ENCODE measurements at places on chromosomes 16 and 17.
A peak's percentile ranks its signal among the peaks of the same experiment; 100 is the strongest.

DNA sequence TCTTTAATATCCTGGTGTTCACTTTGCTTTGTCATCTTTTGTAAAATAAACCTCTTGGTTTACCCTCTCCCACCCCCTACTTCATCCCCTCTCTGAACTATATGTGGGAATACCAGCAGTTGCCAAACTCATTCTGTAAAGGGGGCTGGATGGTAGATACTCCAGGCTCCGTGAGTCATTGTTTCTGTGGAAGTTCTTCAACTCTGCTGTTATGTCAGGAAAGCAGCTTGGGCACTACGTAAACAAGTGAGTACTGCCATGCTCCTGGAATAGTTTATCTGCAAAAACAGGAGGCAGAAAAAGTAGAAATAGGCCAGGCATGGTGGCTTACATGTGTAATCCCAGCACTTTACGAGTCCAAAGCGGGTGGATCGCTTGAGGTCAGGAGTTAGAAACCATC is 17.6 kb downstream of the MVP start:
- no peak for DNase-seq

DNA sequence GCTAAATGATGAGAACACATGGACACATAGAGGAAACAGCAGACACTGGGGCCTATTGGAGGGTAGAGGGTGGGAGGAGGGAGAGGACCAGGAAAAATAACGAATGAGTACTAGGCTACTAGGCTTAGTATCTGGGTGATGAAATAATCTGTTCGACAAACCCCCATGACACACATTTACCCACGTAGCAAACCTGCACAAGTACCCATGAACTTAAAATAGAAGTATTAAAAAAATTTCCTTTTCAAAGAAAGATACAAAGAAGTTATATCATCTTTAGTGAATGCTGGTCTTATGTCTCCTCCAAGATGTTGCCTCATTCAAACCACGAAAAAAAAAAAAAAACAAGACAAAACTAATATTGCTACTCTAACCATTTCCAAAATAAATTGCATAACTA is 31.7 kb downstream of the MBTD1 start:
- DNase-seq: no peak

GRCh38 chr16:756428-756827 is 4.1 kb upstream of the MSLN start:
- DNase-seq: no peak

DNA sequence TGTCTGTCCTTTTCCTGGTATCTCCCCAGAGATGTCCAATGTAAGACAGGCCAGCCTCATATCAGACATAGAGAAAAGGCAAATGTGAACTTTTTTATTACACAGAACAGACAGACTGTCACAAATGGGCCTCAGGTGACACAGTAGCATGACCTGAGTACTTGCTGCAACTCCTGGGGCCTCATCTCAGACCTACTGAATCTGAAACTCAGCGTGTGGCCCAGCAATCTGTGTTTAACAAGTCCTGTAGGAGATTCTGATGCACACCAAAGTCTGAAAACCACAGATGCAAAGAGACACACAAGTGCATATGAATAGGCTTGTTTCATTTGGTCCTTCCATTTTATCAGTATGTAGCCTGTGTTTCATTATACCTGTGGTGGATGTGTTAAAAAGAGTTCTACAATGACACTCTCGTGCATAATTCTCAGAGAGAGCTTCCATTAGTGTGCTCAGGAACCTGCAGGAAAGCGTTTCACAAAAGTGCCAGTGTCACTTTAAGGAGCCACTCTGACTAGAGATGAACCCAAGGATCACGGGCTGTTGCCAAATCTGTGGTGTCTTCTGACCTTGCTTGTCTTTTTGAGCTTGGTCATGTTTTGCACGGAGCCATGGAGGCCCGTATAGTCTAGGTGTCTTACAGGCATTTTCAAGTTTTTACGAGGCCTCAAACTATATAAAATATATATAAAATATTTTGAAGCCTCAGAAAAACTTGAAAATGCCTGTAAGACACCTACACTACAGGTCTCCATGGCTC is 33.8 kb upstream of the NF1 start:
- no peak for DNase-seq

DNA sequence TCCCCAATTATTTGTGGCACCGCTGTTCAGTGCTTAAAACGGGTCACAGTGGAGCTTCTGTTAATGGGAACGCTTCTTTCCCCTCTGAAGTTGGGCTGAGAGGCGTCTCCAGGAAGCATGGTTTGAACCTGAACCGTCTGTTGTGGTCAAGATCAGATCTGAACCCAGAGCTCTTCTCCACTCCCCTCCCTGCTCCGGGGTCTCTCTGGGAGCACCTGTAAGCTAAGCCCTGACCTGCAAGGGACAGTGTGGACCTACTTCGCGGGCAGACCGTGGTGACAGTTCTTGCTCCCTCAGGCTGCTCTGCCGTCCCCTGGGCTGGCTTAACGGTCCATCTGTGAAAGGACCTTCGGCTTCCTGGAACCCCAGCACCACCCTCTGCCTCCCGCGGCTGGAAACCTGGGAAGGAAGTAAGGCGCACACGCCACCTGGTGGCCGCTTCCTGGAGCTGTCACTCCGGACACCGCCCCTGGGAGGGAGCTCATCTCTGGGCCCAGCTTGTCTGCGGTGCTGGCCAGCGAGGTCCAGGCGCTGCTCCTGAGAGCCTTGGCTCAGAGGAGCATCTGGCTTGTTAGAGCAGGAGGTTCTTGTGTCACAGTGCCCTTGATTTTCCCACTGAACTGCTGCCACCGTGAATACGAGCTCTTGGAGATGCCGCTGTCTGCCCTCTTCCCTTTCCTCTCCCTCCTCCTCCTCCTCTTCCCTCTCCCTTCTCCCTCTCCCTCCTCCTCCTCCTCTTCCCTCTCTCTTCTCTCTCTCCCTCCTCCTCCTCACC is 518.5 kb upstream of the EEF2KMT start:
- DNase-seq: no peak

- DNase-seq: no peak
These were observed 13.3 kb downstream of the SLC16A3 start for GRCh38 chr17:82241926-82242697.

GRCh38 chr17:39591958-39592954 is 15.5 kb downstream of the NEUROD2 start:
- no peak for DNase-seq

GRCh38 chr17:29621751-29622194 is 939 bp downstream of the CORO6 start:
- no peak for DNase-seq

DNA sequence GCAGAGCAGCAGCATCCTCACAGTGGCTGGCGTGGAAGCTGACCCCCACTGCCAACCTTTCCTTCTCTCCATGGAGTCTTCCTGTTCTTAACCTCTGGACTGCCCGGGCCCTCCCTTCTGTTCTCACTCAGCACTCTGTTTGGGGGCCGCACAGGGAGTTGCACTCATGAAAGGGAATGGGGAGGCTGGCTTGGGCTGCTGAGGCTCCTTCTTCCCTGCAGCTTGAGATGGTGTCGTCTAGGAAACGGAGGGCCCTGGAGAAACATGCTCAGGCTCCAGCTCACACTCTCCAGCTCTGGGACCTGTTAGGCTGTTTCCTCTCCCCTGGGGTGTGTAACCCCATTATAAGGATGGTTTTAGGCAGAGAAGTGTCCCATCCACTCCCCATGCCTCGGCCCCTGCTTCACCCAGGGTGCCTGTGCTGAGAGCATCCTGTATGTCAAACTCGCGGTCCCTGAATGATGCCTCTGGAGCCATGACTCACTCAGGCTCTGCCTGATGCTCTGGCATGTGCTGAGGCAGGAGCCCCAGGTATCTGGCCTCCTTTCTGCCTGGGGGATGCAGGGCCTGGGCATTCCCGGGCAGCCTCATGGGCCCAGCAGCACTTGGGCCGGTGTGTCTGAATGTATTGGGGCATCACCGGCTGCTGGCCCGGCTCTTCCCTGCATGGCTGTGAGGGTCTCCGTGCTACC is 18.9 kb downstream of the TMEM94 start:
- DNase-seq: no peak

DNA sequence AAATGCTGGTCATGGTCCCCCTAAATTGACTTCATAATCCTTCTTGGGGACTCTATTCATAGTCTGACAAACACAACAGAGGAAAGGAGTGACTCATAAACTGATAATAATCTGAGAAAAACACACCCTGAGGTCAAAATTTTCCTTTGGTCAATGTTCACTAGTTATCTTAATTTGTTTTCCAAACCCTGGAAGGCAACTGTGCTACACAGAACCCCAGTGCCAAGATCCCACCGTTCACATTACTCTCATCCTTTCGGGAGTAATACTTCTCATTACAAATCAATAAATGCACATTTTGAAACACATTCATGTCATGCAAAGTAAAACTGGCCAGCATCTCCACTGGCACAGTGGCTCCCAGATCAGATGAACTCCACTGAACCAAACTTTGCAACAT is 23.2 kb downstream of the COIL start:
- no peak for DNase-seq

DNA sequence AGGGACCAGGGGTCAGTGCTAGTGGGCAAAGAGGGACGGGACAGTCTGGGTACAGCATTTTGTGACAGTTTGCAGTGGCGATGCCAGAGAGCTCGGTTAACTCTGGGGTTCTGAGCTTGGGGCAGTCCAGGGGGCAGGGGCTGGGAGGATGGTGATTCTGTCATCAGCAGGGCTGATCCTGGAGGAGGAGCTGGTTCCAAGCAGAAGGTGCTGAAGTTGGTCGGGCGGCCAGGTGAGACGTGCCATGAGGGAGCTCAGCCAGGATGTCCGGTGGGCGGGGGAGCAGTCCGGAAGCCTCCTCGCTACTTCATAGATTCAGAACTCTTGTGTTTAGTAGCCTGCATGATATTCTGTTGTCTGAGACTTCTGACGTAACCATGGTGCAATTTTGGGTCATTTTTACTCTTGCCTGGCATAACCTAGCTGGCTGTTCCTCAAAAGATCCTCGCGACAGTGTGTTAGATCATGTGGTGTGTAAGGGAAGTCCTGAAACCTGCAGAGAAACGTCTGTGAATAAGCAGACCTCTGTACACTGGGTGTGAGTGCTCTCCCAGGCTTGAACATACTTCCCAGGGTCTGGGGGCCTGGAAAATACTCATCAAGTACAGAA is 122.0 kb downstream of the CLEC16A start:
- DNase-seq: no peak

- DNase-seq: no peak
These were observed 171.3 kb downstream of the ABCA8 start for GRCh38 chr17:68783861-68784260.

DNA sequence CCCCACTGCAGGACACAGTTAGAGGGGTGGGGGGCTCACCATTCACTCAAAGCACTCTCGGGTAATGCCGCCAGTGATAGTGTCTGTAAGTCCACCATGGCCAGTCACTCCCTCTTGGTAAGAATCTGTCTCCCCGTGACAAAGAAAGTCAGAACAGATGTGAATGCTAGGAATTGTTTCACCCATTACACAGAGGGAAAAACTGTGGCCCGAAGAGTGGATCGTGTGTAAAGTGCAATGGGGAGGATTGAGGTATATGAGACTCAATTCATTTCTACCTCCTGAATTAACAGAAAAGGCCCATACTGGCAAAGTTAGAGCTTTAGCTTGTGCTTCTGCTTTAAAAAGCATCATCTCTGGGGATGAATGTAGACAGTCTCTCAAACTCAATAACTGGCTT is 17.5 kb upstream of the SLC6A2 start:
- no peak for DNase-seq

DNA sequence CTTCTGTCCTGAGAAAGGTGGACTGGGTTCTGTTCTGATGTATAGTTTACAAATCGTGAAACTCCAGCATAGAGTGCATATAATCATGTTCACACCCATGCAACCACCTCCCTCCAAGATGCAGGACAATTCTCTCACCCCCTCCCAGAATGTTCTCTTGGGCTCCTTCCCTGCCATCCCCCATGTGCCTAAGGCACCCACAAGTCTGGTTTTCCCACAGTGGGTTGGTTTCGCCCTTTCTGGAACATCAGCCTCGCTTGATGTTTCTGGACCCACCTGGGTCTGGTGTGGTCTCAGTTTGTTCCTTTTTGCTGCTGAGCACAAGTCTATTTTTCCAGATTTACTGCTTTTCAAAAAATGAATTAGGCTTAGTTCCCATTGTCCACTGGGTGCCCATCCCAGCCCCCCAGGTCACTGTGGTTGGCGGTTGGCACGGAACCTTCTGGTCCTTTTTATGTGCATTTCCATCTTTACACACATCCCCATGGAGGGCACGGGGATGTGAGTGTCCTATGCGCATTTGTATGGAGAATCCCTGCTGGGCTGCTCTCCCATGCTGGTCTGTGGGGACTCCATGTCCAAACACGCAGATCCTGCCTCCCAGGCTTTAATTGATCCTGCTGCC is 19.0 kb downstream of the MAP2K3 start:
- DNase-seq: no peak

- DNase-seq: no peak
These were observed 22.4 kb downstream of the SLC35G3 start for GRCh38 chr17:35171834-35172233.

DNA sequence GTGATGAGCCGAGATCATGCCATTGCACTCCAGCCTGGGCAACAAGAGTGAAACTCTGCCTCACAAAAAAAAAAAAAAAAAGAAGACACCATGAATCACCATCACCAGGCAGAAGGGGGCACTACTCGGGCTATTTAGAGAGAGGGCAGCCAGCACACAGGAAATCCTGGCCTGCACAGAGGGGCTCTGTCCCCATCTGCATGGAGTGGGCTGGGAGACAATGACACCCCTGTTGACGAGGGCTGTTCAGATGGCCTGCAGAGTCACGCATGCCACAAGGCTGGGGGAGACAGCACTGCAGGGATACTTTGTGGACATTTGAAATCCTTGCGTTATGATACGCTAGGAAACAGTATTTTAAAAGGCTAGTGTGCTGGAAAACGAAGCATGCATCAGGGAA is 48.3 kb downstream of the CUEDC1 start:
- no peak for DNase-seq

DNA sequence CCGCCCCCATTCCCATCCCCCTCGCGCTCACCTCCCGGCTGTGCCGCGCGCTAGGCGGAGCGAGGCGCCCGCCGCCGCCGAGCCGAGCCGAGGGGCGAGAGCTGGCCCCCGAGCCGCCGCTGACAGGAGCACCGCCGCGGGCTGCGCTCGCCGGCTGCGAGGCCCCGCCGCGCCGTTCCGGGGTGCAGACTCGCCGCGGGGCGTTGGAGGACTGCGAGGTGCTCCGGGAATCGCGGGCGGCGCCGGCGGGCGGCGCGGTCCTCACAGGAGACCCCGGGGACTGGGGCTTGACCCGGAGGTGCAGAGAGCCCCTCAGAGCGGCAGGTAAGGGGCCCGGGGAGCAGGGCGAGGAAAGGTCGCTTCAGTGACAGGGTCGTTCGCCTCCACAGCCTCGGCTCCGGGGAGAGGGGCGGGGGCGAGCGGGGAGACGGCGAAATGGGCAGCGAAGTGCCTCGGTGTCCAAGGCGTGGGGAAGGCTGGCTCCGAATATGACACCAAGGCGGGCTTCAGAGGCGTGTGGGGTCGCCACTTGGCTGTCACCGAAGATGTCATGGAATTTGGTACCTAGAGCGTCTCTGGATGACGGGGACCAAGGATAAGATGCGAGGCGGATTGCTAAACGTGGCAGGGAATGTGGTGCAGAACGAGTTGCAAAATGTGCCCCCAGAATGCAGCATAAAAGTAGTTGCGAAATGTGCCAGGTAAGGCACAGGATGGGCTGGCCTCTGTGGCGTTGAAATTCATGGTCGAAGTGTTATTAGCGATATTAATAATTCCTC is 580 bp downstream of the TANC2 start:
- peak; percentile 3 for DNase-seq
